ENCODE measurements at places on chromosomes 1 and 21.

GRCh38 chr21:16872616-16873015 lies 640.2 kb upstream of the CXADR start:
- no peak for DNase-seq

GRCh38 chr1:241674805-241675384 lies 22.8 kb downstream of the WDR64 start:
- DNase-seq, result no peak

DNA sequence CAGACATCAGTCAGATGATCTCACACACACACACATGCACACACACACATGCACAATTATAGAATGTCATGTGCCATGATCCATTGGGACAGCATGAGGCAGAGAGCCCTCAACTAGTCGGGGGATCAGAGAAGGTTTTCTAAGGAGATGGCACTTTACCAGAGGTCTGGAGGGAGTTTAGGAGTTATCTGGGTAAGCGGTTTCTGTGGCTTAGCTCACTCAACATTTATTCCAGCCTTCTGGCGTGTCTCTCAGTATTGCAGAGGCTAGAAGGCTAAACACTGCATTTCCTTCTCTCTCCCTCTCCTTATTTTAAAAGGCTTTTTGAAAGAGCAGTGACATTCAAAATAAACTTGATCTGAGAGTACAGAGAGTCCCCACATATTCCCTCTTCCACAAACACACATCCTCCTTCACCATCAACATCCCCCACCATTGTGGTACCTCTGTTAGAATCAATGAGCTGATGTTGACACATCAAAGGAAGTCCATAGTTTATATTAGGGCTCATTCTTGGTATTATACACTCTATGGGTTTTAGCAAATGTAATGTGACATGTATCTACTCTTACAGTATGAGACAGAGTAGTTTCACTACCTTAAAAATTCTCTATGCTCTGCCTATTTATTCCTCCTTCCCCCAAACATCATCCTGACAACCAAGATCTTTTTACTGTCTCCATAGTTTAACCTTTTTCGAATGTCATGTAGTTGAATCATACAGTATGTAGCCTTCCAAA lies 9.0 kb upstream of the PLA2G2A start:
- no peak for DNase-seq

DNA sequence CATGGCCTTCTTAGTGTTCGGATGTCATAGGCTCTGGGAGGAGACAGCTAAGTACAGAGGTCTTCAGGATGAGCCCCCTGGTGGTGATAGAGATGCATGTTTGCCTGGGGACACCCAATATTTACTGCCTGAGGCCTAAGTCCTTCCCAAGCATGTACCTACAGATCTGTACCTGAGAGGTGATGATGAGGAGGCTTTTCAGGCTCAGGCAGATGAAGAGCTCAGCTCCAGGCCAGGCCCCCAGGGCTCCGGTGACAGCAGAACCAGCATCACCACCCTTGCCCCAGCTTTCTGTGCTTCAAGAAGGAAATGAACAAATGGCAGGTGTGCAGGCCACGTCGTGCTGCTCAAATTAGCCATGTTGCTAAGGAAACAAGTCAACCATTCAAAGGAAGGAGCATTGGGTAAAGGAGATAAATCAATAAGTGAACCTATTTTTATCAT lies 21.1 kb downstream of the CACNA1E start:
- no peak for DNase-seq

DNA sequence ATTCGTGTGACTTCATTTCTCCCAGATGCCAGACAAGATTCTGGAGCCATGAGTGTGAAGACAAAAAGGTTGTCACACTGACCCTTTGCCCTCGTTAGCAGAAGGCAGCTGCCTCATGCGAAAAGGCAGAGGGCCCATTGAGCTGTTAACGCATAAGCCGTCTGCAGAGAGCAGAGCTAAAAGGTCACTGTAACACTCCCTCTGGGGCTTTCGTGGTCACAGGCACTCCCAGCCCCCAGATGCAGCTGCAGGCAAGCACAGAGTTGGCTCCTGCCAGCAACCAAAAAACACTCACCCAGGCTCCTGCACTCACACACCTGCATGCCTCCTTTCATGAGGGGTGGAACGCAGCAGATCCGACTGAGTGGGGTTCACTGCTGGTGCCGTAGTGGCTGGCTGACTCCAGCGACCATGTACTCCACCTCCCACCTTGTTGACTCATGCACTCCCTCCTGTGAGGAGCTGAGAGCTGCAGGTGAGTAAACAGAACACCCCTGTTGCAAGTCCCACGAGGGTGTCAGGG lies 287.5 kb downstream of the SMYD3 start:
- DNase-seq, result no peak

GRCh38 chr1:54738244-54738643 lies 22.6 kb downstream of the TTC4 start:
- DNase-seq, result no peak

DNA sequence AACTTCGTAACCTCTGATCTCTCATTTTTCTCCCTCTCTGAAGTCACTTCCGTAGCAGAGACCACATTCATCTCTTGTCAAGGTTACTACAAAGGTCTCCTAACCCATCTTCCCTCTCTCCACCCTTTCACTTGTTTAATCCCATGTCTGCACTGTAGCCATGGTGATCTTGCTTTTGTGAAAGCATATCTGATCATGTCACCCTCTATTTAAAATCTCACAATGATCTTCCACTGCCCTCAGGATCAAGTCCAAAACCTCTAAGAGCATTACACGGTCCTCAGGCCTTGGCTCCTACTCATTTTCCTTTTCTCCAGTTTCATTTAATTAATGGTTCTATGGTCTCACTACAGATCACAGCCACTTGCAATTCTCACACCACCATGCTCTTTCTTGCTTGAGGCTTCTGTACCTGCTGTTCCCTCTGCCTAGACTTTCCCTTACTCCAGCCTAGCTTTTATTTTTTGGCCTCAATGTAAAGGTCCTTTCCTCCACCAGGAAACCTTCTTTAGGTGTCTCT lies 12.1 kb downstream of the ARHGEF11 start:
- DNase-seq, result no peak

DNA sequence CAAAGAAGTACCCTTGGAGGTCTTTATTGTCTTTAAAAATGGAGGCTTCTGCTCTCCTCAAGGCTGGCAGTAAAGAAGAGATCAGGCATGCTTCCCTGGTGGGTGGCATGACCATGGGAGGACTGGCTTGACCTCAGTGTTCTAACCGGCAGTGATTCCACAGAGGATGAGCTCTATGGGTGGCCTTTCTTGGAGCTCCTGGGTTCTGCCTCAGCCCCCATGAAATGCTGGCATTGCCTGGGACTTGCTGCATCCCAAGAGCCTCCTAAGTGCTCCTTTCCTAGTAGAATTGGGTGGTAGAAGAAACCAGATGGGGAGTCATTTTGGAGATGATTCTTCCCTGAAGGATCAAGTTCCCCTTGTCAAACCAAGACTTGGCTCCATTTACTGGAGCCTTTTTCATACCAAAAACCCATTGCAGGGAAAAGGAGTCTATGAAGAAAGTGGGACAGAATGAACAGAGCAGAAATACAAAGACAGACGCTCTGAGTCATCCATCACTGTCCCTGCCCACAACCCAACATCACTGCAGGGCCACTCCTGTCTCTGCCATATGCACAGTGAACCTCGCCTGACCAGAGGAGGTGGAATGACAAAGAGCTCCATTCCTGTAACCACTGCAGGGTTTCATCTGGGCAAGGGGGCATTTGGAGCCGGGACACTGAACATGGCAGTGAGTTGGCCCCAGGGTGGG lies 42.4 kb downstream of the RIMS3 start:
- no peak for DNase-seq

DNA sequence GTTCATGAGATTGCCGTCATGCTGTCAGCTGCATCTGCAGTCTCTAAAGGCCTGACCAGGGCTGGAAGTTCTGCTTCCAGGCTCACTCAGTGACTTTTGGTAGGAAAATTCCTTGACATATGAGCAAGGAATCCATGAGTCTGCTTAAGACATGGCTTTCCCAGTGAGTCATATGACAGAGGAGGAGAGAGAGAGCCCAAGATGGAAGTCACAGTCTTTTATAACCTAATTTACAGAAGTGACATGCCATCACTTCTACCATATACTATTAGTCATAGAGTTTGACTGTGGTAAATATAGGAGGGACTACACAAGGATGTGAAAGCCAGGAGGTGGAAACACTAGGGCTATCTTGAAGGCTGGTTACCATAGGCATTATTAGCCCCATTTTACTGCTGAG lies 115.2 kb downstream of the ROR1 start:
- DNase-seq, result no peak

GRCh38 chr1:206575165-206575893 lies 36.9 kb downstream of the EIF2D start:
- DNase-seq, result peak; percentile 66

DNA sequence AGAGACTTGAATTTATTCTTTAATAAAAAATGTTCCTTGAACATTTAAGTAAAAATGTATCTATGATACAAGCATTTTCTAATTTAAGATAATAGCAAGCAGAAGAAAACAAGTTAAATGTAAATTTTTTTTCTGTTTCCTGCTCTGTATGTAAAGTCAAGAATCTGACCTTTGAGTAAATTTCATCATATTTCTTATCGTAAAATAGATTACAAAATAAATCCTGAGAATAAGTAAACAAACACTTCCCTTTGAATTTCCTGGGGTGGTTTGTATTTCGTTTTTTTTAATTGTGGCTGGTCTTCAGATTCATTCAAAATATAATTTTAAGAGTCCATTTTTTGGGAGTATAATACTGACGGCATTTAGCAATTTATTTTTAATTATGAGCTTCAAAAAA lies 77.6 kb downstream of the POU2F1 start:
- DNase-seq, result no peak

DNA sequence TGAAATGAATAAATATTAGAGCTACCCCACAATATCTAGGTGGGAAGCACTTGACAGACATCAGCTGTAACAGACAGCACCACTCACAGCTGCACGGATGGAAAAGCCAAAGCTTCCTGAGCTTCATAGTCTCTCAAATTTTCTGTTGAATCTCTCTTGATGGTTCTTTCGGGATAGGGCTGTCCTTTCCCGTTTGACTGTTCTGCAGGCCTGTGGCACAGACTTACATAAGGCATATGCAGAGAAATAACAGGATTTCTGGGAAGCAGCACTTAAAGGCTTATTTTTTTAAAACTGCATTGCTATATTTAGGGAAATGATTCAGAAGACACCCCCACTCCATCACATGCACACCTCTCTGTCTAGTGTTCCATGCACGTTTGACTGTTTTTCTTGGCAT lies 77.5 kb downstream of the ZNF648 start:
- no peak for DNase-seq

GRCh38 chr1:182394055-182394775 lies 2.6 kb upstream of the GLUL start:
- DNase-seq, result peak; percentile 51

GRCh38 chr1:17011092-17011438 lies 663 bp downstream of the ATP13A2 start:
- DNase-seq, result no peak

- no peak for DNase-seq
These were observed 322.9 kb downstream of the SETD4 start for GRCh38 chr21:35737449-35737848.

- DNase-seq, result no peak
These were observed 45.1 kb downstream of the FYB2 start for GRCh38 chr1:56774067-56774609.

DNA sequence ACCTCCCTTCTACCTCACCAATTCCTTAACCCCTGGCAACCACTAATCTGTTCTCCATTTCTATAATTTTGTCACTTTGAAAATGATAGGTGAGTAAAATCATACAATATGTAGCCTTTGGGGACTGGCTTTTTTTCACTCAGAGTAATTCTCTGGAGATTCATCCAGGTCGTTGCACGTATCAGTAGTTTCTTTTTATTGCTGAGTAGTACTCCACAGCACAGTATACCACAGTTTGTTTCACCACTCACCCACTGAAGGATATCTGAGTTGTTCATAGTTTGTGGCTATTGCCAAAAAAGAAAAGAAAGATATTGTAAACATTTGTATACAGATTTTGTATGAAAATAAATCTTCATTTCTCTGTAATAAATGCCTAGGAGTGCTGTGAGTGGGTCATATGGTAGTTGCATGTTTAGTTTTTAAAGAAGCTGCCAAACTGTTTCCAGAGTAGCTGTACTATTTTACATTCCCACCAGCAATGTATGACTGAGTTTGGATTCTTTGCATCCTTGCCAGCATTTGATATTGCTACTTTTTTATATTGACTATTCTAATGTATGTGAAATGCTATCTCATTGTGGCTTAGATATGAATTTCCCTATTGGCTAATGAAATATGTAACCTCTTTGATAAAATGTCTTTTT lies 3.7 kb downstream of the CHD1L start:
- DNase-seq, result no peak

GRCh38 chr1:15519625-15520024 lies 4.4 kb downstream of the CASP9 start:
- DNase-seq, result no peak

DNA sequence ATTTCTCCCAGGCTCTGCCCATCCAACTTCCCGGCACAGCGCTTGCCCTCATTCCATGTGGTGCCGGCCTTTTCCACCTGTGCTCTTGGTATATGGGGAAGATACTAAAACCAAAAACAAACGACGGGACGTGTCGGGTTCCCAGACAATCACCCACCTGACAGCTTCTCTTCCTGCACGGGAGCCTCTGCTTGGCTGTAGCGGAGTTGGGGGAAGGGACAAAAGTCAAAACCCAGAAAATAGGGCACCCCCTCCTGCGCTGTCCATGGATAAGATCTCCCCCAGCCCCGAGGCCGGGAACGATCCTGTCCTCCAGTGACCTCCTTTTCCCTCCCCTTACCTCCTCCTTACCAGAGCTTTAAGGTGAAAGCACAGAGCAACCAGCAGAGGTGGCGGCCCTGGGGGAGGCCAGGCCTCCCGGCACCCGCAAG lies 640 bp downstream of the JTB start:
- DNase-seq, result no peak

DNA sequence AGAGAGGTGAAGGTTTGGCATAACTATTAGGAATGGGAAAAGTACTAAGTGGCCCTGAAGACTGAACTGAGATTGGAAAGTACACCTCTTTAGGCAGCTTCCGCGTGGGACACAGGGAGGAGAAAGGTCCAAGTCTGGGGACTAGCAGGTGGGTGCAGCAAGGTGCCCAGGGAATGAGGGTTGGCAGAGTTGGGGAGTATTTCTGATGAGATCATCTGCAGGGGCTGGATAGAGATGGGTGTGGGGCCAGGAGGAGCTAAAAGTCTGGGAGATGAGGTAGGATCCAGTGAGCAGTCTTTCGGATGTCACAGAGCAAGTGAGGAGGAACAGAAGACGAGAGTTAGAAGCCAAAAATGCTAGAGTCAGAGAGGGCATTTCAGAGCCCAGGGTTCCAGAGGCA lies 36.1 kb downstream of the CDCA8 start:
- no peak for DNase-seq

GRCh38 chr1:63512584-63512983 lies 10.4 kb downstream of the ITGB3BP start:
- no peak for DNase-seq

DNA sequence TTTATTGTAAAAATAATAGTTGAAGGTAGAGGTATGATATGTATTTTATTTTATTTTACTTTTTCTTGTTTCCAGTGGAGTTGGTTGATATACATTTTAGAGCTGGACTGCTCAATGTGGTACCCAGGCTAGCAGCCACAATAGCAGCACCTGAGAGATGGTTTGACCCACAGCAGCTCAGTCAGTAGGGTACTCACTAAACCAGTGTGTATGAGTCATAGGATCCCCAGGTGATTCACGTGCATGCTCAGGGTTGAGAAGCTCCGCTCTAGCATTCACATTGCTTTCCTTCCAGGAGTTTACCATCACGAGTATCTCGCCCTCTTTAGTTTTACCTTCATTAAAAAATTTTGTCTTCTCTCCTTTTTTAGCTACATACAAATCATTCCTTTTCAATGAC lies 96.0 kb upstream of the PAXBP1 start:
- no peak for DNase-seq

- no peak for DNase-seq
These were observed 54.6 kb downstream of the S100B start for GRCh38 chr21:46550116-46550941.

GRCh38 chr21:37357691-37358090 lies 8.9 kb upstream of the DYRK1A start:
- DNase-seq, result no peak
